ENCODE measurements at places on chromosomes 3 and 15.

GRCh38 chr15:31357148-31357547, 30.5 kb downstream of the KLF13 start:
- DNase-seq = no peak

GRCh38 chr3:20563251-20563650, 377.2 kb upstream of the SGO1 start:
- DNase-seq = no peak

- DNase-seq = no peak
Observed at GRCh38 chr3:88713233-88713691, 394.2 kb upstream of the EPHA3 start.

DNA sequence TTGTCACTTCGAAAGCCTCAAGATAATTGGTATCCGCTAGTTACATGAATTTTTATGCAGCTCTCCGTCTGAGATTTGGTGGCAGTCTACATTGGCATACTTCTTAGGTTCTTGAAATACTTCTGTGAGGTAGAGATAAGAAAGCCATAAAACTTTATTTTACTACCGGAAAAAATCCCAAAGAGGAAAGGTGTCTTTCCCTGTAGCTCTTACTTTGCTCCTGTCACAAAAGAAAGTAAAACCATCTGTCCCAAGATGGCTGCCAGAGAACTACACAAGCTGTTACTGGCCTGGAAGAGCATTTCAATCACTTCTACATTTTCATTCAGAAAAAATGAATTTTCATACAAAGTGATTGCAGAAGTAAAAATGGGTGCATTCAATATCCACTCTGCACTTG, 214.8 kb upstream of the ST8SIA2 start:
- DNase-seq = no peak

DNA sequence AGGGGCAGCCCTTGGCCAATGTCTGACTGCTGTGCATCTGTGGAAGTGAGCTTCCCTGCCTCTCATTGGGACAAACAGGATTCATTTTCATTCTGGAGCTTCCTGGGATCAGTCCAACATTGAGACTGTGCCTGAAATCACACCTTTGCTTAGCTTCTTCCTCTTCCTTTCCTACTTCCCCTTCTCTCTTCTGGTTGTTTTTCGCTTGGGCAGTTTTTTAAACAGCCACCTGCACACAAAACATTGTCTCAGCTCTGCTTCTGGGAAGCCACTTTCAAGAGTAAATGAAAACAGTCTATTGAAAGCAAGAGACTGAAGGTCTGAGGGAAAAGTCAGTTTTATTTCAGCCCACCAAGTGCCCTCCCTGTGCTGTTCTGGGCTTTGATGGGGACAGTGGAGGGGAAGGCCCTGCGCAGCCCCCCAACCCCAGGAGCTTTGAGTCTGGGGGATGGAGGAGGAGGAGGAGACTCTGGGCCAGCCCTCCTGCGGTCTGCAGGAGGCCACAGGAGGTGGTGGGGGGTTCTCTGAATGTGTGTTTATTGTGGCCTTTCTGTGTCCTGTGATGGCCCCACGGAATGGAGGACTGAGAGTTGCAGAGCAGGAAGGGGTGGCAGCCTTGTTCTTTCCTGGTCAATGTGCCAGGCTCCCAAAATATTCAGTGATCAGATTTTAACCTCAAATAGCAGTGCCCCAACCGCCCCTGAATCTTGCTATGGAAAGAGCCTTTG, 7.8 kb upstream of the ISLR2 start:
- DNase-seq = no peak

DNA sequence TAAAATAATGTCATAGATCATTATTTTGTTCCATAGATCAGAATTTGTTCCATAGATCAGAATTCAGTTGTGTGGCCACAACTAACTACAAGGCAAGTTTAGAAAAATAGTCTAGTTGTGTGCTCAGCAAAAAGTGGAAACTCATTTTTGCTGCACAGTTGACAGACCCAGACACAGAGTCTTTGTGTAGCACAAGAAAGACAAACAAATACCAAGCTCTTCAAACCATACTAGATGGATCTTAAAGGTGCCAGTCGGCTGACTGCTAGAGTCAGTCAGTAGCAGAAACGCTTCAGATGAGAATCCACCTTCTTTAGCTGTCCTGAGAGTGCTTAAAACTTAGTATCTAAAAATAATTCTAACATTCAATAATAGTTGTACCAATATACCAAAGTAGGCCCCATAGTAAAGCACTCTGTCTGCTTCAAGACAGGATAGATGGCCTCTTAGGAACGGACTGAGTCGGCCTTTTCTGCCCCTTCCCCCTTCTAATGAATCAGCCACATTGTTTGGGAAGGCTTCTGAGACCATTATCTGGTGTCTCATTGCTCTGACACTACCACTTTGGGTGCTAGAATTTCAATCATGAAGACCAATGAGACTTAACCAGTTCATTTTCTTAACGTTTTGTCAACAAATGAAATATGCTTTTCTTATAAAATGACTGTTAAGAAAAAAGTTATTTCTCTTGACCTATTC, 27.7 kb upstream of the SLC4A7 start:
- DNase-seq = no peak

DNA sequence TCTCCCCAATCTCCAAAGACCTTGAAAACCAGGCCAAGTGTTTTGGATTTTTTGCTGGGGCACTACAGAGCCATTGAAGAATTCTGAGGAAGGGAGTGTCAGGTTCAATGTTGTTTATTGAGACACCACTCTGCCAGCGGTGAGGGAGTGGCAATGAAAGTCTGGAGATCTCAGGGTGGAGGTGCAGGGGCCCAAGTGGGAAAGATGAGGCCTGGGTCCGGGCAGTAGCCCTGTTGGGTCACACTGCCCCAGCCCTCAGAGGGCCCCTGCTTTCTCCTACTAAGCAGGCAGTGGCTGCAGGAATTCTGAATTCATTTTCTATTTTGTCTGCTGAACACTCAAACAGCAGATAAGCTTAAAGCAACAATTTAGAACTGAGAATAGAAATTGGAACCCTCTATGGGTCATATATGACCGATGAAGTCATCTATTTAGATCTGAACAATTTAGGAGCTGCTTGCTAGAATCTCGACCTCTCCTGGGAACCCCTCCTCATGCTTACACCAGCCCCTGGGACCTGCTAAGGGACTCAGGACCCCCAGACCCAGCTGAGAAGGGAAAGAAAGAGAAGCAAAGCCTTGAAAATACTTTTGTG, 17.9 kb downstream of the HRH1 start:
- DNase-seq = no peak

GRCh38 chr3:128725547-128726022, 398 bp upstream of the RAB7A start:
- no peak for DNase-seq

DNA sequence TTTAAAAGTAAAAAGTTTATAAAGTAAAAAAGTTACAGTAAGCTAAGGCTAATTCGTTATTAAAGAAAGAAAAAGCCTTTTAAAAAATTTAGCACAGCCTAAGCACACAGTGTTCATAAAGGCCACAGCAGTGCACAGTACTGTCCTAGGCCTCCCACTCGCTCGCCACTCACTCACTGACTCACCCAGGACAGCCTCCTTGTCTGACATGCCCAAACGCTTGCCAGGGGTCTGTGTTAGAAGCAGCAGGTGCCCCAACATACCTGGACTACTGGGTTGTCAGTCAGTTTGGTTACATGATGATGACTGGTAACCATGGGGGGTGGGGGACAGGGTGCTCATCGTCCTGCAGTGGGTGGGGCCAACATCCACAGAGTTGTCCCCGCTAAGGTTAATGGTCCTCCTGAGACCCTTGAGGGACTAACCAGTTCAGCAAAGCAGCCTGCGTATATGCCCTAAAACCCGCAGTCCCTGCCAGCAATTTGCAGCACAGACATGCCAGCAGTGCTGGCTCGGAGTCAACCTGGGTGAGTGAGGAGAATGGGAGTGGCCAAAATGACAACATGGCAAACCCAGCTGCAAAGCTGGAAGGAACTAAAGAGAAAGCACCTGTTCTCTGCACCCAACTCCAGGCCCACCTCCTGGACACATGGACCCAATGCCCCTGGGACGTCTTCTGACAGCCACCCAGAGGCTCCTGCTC, 49.2 kb downstream of the CYFIP1 start:
- DNase-seq = no peak

- no peak for DNase-seq
Observed at GRCh38 chr3:156721687-156722618, 47.6 kb downstream of the TIPARP start.

DNA sequence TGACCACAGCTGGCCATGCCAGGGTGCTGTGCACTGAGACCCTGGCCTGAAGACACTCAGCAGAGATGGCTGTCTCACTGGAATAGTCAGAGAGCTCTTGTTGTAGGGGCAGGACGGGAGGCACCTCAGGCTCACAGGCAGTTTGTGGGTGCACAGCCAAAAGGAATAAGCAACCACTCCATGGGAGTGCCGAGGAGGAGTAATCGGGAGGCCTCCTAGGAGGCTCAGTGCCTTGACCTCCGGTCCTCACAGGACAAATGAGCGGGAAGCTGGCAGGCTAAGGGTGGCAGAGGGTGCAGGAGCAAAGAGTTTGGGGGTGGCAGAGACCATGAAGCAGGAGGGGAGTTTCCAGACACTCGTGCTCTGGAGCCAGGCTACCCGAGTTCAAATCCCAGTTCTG, 81.7 kb downstream of the SMAD6 start:
- DNase-seq = no peak

DNA sequence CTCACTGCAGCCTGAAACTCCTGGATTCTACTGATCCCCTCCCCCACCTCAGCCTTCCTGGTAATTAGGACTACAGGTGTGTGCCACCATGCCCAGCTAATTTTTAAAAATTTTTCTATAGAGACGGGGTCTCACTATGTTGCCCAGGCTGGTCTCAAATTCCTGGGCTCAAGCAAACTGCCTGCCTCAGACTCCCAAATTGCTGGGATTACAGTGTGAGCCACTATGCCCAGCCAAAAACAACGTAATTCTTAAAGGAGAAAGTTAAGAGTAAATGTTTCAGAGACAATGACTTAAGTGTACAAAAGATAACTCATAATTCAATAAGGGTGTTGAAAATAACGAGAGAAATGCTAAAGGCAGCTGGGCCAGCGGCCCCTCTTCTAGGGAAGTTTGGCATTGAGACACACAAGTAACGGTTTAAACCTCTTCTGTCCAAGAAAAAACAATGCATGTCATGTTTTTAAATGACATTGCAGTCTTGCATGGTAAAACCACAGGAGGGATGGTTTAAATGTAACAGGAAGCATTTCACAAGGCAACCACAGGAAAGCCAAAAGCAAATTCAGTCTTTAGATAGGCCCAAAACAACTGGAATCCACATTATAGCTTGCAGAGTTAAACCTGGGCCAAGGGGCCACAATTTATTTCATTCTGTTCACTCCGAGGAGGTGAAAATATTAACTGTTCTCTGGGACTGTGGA, 5.1 kb downstream of the PROK2 start:
- no peak for DNase-seq

DNA sequence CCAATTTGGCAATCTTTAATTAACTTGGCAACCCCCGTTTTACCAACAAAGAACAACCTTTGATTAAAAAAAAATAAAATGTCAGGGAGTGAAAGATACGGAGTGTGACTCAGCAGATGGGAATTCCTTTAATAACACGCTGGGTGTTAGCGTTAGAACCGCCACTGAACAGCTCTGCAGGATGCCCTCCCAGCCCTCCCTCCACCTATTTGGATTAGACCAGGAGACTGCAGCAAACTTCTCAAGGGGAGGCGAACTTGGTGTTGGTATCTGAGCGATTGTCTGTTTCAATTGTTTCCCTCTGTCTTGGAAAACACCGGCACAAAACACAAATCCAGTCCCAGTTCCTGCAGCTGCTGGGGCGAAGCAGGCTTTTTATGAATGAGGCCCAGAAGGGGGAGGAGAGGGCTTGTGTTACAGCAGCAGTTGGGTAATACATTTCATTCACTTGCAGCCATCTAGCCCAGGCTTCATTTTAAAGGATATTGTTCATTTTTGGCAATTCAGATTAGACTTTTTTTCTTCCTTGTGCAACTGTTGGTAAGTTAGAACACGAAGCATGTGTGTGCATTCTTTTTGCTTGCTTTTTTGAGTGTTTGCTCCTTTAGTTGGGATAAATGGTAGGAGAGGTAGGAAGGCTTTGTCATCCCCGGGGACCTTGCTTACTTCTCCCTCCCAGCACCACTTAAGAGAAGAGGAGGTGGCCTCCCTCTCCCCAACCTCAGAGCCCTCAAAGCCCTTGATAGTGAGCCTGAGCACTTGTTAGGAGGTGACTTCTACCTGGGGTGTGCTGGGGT, 152.3 kb downstream of the IGF1R start:
- DNase-seq = peak; percentile 68

GRCh38 chr3:102085431-102086176, 236.3 kb downstream of the NFKBIZ start:
- no peak for DNase-seq

DNA sequence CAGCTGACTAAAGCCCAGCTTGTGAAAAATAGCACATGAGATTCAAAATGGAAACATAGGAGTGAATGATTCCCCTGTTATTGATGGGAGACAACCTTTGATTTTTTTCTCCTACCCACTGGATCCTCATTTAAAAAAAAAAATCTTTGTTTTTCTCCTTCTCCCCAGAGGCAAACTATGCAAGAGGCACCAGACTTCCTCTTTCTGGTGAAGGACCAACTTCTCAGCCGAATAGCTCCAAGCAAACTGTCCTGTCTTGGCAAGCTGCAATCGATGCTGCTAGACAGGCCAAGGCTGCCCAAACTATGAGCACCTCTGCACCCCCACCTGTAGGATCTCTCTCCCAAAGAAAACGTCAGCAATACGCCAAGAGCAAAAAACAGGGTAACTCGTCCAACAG, 2.6 kb downstream of the CACNA1D start:
- no peak for DNase-seq

DNA sequence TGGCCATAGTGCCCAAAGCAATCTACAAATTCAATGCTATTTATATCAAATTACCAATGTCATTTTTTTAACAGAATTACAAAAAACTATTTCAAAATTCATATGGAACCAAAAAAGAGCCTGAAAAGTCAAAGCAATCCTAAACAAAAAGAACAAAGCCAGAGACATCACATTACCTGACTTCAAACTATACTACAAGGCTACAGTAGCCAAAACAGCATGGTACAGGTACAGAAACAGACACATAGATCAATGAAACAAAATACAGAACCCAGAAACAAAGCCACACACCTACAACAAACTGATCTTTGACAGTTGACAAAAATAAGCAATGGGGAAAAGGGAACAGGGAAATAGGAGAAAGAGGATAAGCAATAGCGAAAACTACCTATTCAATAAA, 26.6 kb upstream of the THSD4 start:
- no peak for DNase-seq

GRCh38 chr3:60854791-60855190, 396.5 kb downstream of the FHIT start:
- no peak for DNase-seq
